ENCODE measurements at places on chromosomes 2 and 18.

- DNase-seq, result no peak
Measured at GRCh38 chr2:169512525-169512924, 3.0 kb downstream of the KLHL41 start.

DNA sequence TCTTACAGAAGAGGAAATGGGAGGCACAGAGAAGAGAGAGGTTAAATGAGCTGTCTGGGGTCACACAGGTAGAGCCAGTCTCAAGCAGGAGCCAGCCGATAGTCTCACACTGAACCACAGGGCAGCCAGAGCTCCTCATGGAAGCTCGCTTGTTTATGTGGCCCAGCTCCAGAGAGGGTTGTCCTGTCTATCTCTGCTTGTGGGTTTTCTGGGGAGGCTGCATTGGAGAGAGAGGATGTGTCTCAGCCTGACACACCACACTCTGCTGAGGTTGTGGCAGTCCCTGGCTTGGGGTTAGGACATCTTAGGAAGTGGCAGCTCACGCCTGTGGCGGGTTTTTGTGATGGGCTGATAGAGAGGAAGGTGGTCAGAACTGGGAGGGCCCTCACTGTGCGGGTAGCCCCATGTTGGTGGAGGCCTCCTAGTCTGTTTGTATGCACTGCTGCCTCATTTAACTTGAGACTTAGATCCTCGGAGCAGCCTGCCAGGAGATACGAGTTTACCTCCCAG, 52.3 kb downstream of the TCF7L1 start:
- no peak for DNase-seq

DNA sequence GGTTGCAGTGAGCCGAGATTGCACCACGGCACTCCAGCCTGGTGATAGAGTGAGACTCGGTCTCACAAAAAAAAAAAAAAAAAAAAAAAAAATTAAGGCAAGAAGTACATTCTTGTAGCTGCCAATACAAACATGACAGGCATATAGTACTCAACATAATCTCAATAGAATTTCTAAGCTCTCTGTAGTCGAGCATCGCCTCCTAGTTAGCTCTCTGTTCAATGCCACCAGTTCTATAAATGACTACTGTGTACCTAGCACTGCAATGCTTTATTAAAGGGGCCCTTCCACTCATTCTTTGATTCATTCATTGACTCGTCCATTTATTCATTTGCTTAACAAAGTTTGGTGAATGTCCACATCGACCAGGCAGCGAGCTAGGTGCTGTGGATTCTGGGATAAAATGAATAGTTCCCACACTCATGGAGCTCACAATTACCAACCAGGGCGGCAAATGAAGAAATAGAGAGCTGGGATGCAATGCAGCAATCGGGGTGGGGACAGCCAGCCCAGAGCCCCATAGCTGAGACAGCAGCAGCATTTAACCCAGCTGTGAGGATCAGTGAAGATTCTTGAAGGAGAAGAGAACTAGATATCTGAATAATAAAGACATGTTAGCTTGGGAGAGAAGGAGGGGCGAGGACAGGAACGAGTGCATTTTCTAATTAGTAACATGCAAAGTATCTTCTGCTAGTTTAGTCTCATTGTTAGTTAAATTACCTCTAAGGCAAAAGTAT, 349.8 kb downstream of the LPIN1 start:
- DNase-seq, result no peak

DNA sequence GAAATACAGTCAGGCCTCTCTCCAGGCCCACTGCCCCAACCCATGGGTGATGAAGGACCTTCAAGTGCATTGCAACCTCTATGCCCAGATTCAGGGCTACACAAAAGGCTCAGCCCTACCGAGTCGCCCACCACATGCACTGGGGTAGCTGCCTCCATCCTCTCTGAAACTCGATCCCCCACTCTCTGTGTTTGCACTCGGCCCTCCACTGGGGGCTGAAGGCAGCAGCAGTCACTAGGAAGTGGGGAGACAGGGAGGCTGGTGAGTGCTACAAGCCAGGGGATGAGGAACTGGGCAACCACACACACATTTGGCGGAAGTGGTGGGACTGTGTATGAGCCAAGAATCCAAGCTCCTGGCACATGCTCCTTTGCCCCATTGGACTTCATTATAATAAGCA, 94.6 kb downstream of the CERS6 start:
- DNase-seq, result no peak

- no peak for DNase-seq
Measured at GRCh38 chr2:177579486-177580036, 187.0 kb downstream of the AGPS start.

All from stimulated activated CD4-positive, alpha-beta T cell treated with anti-CD3 and anti-CD28 coated beads, Interleukin-1b, Interleukin-23, amount 100 ng/mL, for 1 hour (primary cell).